ENCODE measurements at places on chromosomes 1 and 21.

DNA sequence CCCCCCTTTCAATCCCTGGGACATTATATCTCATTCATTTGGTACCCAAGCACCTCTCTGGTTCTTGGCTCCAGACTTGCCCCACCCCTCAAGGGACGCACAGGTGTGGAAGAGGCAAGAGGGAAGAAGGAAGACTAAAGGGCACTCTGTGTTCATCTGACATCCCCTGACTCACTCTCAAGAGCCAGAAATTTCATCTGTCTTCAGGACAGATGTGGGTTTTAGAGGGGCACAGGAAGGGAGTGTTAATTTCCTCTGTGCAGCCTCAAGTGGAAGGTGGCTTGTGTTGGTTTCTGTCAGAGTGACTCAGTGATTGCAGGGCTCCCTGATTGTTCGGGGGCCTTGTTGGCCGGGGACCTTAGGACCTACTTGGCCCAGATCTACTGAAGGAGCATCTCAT is 2.4 kb downstream of the C2CD4D start:
- DNase-seq: no peak

DNA sequence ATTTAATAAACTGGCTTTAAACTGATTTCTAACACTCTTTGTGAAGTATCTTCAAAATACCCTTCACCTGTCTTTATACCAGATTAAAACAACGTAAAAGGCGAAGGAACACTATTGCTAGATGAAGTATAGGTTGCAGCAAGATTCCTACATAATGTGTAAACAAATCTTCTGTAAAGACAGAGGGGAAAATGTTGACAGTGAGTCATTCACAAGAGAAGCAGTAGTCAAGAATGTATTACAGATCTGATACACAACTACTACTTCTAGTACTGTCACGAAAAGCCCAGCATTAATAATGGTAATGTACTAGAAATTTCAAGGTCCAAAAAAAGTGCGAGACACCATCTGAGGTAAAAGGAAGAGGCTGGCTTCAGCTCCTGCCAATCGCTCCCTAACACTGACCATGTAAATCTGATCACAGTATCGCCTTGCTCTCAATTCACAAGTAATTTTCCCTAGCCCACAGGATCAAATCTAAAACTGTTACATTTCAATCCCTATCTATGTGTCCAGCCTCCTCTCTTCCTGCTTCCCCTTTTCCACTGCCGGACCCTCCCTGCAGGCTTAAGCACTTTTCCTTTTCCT is 290.4 kb downstream of the AKT3 start:
- DNase-seq: no peak

DNA sequence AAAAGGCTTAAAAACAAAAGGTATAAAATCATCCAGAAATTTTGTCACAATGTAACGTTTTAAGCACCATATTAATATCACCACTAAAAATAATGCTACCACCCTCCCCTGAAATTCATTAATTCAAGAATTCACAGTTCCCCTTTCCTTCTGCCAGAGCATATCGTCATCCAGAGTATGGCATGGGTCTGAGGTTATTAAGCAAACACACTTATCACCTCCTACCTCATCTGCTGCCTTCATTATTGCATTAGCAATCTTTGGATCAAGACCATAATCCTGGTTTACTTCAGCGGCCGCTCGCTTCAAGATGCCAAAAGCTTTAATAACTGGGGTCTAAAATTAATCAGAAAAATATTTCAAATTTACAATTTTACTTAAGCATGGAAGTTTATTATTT is 6.2 kb downstream of the FH start:
- no peak for DNase-seq

- no peak for DNase-seq
Measured at GRCh38 chr1:41009466-41009865, 12.1 kb downstream of the SLFNL1 start.

- DNase-seq: no peak
Measured at GRCh38 chr1:153888533-153888932, 34.2 kb downstream of the GATAD2B start.

- DNase-seq: no peak
Measured at GRCh38 chr1:231421546-231421970, 529 bp downstream of the EGLN1 start.

GRCh38 chr1:221373795-221374194 is 368.1 kb downstream of the DUSP10 start:
- DNase-seq: no peak

DNA sequence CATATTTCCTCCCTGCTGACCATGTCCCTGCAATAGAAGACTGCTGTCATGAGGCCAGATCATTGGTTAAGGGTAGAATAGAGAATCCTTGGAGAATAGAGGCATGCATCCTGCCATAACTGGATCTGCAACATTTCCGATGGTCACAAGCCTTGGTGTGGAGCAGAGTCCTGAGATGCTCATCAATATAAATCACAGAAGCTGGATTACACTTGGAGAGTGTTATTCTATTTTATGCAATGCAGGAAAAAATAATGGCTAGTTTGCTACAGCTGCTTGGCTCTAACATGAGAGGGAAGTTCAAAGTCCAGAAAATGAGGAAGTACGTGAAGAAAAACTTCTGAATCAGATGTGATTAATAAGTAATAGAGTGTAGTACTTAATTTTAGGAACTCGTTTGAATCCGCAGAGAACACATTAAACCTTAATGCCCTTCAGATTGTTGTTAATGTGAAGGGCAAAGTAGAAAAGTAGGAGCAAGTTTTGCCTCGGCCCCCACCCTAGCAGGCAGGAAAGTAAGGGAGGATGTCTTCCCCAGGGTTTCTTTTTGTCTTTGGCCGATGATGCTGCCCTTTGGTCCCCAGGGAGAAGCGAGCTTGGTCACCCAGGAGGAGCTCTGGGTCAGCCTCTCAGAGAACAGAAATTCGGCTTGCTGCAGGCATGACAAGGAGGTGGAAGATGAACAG is 59.5 kb downstream of the KCNK1 start:
- DNase-seq: no peak

DNA sequence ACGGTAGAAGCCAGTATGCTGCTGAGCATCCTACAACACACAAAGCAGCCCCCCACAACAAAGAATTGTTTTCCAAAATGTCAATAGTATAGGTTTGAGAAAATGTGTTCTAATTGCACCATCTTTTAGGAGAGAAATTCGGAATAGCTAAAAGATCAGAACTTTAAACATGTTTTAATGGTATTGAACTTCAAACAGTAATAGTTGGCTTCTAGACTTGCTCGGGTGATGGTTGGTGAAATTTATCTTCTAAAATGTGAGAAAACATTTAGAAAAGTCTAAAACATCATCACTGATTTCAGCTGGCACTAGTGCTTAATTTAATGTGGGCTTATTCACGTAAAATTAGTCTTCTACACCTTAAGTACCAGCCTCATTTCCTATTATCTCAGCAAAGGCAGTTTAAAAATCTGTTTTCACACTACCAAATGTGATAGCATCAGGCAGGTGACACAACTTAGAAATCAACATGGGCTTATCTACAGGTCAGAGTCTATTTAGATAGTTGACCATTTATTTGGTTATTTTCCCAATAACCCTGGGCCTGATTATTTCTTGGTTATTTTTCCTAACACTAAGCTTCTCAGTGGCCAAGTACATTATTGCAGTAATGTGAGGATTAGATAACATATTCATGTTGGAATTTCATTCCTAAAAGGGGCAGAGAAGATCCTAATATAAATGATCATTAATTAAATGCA is 399.3 kb upstream of the PKN2 start:
- DNase-seq: no peak

DNA sequence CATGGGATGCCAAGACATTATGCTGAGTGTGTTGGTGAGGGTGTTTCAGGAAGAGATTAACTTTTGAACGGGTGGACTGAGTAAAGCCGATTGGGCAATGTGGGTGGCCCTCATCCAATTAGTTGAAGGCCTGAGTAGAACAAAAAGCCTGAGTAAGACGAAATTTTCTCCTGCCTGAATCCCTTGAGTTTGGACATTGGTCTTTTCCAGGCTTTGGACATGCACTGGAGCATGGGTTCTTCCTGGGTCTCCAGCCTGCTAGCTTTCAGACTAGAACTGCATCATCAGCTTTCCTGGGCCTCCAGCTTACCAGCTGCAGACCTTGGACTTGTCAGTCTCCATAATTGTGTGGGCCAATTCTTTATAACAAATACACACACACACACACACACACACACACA is 63.6 kb downstream of the NIBAN1 start:
- DNase-seq: no peak

DNA sequence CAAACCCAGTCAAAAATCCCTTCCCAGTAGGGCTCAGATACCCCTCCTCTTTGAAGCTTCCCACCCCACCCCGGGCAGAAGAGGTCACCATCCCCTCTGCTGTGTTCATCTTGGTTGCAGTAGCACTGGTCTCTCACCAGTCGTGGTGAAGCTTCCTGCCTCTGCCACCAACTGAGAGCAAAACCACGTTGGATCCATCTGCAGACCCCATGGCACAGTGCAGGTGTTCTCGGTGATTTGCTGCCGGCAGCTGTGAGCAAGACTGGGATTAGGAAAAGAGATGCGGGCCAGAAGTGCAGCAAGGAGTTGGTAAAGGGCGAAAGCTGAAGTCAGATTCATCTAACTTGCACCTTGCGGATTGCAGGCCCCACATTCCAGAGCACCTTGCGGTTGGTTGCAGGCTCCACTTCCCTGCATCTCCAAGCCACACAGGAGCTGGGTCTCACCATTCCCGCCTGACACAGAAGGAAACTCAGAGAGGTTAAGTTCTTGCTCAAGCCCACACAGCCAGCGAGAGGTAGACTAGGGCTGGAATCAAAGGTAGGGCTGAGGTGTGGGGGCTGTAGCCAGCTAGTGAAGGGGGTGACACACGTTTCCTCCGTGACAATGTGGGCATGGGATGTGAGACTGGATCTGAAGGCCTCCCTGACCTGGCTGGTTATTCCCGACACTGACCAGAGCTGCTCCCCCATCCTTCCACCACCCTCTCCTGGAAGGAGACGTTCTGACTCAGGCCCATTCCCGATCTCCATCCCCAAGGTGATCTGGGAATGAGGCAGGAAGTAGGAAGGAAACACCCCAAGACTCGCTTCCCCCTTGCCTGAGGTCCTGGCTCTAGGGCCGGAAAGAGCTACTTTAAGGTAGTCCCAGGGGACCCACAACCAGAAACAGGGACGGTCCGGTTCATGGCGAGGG is 3.3 kb upstream of the FAM110D start:
- DNase-seq: no peak

DNA sequence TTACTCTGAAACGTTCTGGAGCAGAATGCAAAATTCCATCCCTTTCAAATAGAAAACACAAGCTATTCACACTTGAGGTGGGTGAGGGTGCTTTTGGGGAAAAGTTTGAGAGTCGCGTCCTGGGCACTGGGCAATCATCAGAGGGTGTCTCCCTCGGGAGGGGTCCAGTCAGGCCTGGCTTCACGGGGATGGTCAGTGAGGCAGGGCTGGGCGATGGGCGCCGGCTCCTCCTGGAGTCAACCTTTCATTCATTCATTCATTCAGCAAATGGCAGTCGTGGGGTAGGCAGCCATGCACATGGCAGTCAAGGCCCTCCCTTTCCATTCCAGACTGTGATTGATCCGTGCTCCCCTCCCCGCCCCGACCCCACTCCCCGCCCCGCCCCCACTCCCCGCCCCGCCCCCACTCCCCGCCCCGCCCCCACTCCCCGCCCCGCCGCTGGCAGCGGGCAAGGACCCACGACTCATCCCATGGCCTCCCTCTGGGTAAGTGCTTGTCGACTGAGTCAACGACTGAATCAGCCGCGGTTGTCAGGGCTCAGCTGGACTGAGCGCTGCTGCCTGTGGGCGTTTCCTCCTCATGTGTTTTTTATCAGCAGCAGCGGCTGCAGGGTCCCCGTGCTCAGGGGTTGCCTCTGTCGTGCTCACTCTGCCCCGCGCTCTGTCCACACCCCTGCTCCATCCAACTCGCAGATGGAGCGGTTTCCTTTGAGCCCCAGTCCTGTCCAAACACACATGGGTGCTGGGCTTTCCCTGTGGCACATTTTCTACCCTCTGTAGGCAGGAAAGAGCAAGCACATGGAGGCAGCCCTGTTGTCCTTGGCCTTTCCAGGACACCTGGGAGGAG is 12.5 kb upstream of the SPSB1 start:
- DNase-seq: peak; percentile 71

GRCh38 chr21:28587748-28588147 is 404.9 kb downstream of the LTN1 start:
- DNase-seq: peak; percentile 26

GRCh38 chr1:27589841-27590426 is 14.0 kb downstream of the AHDC1 start:
- DNase-seq: no peak

DNA sequence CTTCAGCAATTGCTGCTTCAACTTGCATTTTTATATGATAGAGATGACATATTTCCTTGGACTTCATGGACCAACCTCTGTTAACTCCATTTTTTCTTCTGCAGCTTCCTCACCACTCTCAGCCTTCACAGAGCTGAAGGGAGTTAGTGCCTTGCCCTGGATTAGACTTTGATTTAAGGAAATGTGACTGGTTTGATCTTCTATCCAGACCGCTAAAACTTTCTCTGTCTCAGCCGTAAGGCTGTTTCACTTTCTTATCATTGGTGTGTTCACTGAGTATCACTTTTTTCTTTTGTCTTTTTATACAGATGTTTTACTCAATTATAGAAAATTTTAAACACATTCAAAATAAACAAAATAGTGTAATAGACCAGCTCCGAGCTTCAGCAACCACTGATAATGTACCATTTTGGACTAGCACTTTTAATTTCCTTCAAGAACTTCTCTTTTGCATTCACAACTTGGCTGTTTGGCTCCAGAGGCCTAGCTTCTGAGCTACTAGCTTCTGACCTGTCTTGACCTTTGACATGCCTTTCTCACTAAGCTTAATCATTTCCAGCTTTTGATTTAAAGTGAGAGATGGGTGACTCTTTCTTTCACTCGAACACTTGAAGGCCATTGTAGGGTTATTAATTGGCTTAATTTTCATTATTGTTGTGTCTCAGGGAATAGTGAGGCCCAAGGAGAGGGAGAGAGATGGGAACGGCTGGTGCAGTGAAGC is 9.3 kb downstream of the NEK7 start:
- DNase-seq: no peak

DNA sequence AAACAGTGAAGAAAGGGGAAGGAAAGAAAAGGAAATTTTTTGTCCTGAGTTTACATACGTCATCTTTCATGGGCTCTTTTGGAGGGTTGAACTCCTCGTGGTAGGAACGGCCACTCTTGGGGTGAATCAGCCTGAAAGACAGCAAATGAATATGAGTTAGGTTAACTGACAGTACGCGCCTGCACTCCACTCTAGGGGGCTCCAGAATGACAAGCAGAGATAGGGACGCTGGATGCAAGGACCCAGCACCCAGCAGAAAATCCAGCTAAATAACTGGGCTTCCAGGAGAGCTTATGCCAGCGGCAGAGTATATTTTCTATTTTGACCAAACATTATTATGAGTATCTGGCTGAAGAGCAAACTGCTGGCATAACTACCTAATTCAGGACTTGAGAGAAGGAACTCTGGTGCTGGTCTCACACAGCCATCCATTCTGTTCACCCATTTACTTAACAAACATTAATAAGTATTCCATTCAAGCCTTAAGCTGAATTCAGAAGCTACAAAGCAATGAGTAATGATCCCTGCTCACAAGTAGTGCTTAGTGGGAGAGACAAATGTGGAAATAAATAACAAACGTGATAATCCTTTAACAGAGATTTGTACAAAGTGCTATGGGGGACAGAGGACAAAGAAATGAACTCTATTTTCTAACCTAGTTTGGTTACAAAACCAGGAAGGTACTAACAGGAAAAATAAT is 22.1 kb downstream of the AK2 start:
- DNase-seq: no peak

Measured in BJ (cell line).